ENCODE measurements at places on chromosomes 5 and 9.

GRCh38 chr9:36191290-36191645 is 547 bp downstream of the CLTA start:
- DNase-seq: peak; percentile 14

- no peak for DNase-seq
Observed at GRCh38 chr9:20312732-20313131, 309.6 kb downstream of the MLLT3 start.

- DNase-seq: no peak
Observed at GRCh38 chr5:116389601-116390000, 185.0 kb downstream of the SEMA6A start.

GRCh38 chr5:105088102-105088501 is 1525.5 kb upstream of the NUDT12 start:
- no peak for DNase-seq

DNA sequence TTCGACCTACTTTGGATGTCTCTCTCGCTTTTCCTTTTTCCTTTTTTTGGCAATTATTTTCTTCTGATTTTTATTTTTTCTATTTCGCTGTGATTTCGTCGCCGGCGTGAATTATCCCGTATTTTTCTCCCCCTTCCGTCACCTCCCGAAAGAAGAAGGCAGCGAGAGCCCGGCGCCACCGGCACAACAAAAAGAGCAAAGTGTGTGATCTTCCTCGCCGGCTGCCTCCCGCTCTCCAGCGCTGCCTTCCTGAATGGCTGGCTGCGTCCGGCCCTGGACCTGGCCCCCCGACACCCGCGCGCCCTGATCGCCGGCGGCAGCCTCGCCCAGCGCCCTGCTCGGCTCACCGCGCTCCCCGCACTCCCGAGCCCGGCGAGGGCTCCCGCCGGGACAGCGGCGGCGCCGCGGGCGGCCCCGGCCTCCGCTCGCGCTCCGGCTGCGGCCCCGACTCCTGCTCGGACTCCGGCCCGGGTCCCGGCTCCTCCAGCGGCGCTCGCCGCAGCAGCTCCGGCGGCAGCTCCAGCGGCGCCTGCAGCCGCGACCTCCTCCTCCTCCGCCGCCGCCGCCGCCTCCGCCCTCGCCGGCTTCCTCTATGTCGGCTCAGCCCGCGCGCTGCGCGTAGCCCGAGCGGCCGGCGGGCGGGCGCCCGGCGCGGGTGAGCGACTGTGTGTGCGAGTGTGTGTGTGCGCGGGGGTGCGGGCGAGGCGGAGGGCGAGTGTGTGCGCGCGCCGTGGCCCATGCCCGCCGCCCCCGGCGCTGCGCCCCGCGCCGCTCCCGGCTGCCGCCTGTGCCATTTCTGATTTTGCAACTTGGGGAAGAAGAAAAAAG is 960 bp downstream of the NR2F1 start:
- DNase-seq: no peak

GRCh38 chr5:18323891-18324290 is 689.6 kb downstream of the TAF11L14 start:
- no peak for DNase-seq

GRCh38 chr9:124003636-124004349 is 7.8 kb upstream of the LHX2 start:
- DNase-seq: no peak

- no peak for DNase-seq
Observed at GRCh38 chr5:2140501-2141175, 257.9 kb upstream of the IRX4 start.

GRCh38 chr9:110601098-110601497 is 21.6 kb upstream of the SVEP1 start:
- no peak for DNase-seq

- no peak for DNase-seq
Observed at GRCh38 chr5:54659700-54660131, 142.2 kb downstream of the SNX18 start.

DNA sequence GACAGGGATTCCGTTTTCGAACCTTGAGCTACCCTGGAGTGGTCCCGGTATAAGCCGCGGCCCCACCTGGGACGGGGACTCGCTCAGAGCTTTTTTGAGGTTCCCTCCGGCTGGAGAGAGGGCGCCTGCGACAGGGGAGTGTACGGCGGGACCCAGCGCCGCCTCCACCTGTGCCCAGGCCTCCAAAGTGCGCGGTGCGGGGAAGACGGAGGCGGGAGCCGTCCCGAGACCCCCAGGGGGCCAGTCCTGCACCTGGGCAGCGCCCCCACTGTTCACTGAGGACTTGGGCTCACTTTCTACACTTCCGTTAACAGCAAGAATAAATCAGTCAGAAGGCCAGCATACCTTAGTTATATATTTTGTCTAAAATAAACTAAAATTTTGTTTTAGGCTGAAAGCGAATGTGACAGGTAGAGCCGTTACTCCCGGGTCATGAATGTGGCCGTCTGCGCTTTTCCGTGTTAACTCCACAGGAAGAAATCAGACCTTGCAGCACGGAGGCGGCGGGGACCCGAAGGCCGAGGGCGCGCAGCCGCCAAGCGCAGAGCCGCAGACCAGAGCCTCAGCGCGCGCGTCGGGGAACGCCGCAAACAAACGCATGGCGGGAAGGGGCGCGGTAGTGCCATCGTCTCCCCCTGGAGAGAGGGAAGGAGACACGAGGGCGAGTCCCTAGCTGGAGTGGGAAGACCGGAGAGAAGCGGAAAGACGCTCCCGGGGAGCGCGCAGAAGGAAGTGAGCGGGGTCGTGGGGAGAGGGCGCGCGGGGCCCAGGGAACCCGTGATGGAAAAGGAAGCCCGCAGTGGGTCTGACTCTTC is 14.1 kb downstream of the TRIM7 start:
- no peak for DNase-seq

GRCh38 chr5:22844155-22844554 is 9.0 kb downstream of the CDH12 start:
- DNase-seq: no peak

GRCh38 chr9:129184596-129185122 is 6.6 kb upstream of the IER5L start:
- no peak for DNase-seq

DNA sequence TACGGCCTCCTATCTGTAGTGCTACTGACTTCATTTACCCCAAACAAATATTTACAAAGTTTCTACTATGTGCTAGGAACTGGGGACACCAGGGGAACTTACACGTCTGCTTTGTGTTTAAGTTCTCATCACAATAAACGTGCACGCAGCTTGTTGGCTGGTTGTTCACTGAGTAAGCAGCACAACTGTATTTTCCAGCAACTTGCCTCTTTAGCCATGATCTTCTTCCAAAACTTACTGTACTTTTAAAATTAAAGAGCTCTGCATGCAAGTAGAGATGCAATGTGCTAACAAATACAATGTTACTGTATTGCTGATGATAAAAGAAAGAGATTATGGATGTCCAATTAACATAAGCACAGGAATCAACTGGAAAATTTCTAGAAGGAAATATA is 62.8 kb downstream of the RAPGEF1 start:
- DNase-seq: no peak

DNA sequence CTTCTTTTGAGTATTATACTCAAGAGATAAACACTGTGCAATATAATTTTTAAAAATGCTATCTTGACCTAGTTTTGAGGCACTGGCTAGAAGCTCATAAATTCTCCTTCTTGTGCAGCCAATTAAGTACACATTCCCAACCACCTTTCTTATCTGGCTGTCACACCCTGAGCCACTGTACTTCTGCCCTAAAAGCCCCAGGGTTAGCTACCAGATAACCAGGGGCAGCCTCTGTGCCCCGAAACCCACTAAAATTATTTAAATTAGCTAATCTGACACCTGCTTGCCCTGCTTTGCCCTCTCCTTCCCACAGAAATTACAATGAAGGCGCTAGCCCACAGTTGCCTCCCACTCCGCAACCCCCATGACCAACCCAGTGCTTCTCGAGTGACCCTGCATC is 597.3 kb upstream of the TYRP1 start:
- DNase-seq: no peak

DNA sequence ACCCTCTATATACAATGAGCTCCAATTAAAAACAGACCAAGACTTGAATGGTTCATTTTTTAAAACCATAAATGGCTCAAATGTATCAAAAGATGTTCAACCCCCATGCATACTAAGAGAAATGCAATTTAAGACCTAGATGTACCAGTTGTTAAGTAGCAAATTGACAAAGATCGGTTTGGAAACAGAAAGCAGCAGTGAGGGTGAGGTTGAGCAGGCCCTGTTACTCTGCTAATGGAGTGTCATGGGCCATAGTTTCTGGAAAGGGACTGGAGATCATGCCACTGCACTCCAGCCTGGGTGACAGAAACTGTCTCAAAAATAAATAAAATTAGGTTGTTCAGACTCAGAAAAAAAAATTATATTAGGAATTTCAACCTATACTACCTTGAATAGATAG is 55.0 kb downstream of the FNBP1 start:
- DNase-seq: no peak

- no peak for DNase-seq
Observed at GRCh38 chr5:75306746-75307145, 30.3 kb upstream of the HMGCR start.

- DNase-seq: no peak
Observed at GRCh38 chr5:180078348-180078747, 6.8 kb upstream of the RNF130 start.

- DNase-seq: no peak
Observed at GRCh38 chr9:94773655-94774054, 47.2 kb downstream of the AOPEP start.

DNA sequence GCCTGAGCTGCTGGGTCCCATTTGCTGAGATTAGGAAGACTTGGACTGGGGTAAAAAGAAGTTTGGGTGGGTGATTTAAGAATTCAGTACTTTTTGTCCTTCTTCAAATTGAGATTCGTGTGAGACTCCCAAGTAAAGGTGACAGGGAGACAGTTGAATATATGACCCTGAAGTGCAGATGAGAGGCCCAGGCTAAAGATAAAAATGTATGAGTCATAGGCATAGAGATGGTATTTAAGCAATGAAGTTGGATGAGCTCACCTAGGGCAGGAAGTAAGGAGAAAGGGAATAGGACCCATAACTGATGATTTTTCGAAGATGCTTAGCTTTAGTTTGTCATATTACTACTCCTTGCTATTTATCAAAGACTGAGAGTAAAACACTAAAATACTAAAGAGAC is 255.9 kb upstream of the ADRA1B start:
- DNase-seq: no peak

GRCh38 chr5:72667708-72668107 is 148.8 kb upstream of the TNPO1 start:
- DNase-seq: no peak

- no peak for DNase-seq
Observed at GRCh38 chr5:127870914-127871313, 167.7 kb downstream of the CCDC192 start.

- no peak for DNase-seq
Observed at GRCh38 chr9:79744521-79744920, 172.8 kb downstream of the TLE4 start.

DNA sequence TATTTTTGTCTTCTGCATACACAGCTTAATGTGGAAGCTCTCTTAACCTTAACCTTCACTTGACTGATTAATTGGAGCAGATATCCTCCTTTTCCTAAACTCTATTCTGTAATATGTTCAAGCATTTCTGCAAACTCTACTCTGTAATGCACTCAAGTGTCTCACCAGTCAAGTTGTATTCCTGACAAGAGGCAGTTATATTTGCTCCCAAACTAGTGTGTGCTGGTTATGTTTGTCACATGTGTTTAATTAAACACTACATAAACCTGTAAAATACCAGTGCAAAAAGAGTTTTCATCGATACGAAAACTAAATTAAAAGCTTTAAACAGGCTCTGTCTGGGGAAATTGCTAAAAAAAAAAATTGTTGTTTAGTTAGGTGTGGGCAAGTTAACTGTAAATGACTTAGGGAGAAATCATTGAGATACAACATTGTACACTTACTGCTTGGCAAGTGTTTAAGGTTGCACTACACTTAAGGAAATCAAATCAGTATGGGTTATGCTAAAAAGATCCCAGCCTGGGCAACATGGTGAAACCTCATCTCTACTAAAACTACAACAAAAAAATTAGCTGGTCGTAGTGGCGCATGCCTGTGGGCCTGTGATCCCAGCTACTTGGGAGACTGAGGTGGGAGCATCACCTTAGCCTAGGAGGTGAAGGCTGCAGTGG is 6.7 kb downstream of the FAF2 start:
- DNase-seq: no peak

GRCh38 chr5:5456858-5457257 is 34.4 kb downstream of the ICE1 start:
- no peak for DNase-seq

DNA sequence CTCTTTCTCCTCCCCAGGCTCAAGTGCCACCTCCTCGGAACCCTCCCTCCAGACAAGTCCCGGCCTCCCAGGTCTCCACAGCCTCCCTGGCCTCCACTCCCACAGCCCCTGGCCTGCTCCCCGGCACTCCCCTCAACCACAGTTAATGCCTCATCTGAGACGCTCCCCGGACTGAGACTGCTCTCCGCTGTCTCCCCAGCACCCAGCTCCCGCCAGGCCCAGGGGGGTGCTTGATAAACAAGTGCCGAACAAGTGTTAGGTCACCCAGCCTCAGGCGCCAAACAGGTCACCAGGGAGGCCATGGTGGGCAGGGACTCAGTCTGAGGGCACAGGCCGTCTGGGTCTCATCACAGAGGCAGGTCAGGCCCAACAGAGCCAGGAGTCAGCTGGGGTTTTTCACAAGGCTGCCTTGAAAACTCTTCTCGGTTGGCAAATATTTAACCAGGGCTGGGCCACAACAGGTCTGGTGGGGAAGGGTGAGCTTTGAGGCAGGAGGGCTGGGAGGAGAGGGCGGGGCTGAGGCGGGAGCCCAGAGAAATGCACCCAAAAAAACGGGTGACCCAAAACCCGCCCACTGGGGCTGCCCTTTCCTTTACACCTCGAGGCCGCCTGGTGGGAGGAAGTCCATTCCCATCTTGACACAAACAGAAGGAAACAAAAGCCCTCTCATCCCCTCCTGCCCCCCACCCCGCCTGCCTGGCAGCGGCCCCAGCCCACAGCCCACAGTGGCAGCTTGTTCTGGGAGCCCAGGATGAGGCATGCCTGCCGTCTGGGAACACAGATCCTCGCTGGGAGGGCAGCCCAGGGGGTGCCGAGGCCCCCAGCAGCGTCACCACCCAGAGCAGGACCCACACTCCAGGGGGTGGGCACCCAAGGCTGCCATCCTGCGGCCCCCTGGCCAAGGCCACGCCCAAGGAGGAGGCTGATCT is 66.6 kb upstream of the STXBP1 start:
- DNase-seq: no peak

GRCh38 chr5:81192373-81192750 is 40.8 kb upstream of the CKMT2 start:
- DNase-seq: no peak

- DNase-seq: no peak
Observed at GRCh38 chr5:80955082-80955590, 5.0 kb upstream of the RASGRF2 start.

GRCh38 chr5:1174122-1174936 is 27.1 kb upstream of the SLC6A19 start:
- DNase-seq: peak; percentile 42

GRCh38 chr5:35004200-35004599 is 43.5 kb downstream of the AGXT2 start:
- no peak for DNase-seq

DNA sequence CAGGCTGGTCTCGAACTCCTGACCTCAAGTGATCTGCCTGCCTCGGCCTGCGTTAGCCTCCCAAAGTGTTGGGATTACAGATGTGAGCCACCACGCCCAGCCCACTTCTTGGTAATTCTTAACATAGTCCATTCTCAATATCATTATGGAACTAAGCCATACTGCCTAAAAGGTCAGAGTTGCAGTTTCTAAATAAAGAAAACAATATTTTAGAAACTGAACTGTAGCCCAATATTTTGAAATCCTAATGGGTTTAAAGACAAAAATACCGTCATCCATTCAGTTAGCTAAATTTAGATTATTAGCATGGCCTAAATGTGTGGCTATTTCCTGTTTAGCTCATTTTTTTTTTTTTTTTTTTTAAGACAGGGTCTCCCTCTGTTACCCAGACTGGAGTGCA is 99.5 kb downstream of the USP20 start:
- no peak for DNase-seq

GRCh38 chr5:171667341-171668096 is 118.1 kb upstream of the SMIM23 start:
- DNase-seq: no peak
